ENCODE measurements at places on chromosomes 7 and 10.

DNA sequence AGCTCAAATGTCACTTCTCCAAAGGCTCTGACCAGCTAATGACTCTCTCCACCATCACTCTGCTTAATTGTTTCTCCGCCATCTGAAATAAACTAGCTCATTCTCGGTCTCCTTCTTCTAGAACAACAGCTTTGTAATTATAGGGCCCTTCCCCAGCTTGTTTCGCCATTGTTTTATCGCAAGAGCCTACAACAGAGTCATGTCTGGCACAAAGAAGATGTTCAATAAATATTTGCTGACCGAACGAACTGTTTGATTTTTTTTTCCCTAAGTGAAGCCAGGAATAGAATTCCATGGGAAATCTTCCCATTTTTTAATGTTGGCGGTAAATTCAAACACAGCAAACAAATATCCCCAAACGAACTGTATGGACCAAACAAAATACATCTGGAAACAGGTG is 63.8 kb upstream of the NMT2 start:
- H3K27ac ChIP-seq: no peak overlapping the region
- H3K36me3 ChIP-seq: no peaks in the 10 kb centered on the region
- H3K4me1 ChIP-seq: no peaks in the 10 kb centered on the region
- no peak for DNase-seq
- no peak overlapping the region for H3K4me3 ChIP-seq
- H3K27me3 ChIP-seq: peaks cover 2% of the 10 kb centered on the region

- no peaks in the 10 kb centered on the region for H3K27me3 ChIP-seq
- peaks cover 3% of the 10 kb centered on the region for H3K36me3 ChIP-seq
- H3K27ac ChIP-seq: peak overlapping the region; percentile 92
- peaks cover 82% of the 10 kb centered on the region for H3K4me1 ChIP-seq
Observed at GRCh38 chr7:150381096-150381495, 2.0 kb downstream of the ZNF775 start.

DNA sequence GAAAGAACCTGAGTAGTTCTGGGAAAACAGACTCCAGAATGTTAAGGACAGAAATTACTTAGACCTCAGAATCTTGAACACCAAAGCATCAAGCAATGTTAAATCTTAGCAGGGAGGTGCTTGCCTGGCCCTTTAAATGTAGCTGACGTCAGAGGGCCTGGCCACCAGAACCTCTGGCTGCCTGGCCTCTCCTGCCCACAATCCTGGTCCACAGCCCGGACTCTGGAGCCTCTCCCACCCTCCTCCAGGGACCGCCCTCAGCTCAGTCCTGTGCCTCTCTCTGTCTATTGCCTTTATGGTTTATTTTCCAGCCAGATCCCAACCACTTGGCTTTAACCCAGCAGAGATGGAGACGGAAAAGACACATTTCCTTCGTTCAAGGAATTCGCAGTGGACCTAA is 42.2 kb upstream of the EGR2 start:
- H3K36me3 ChIP-seq: no peaks in the 10 kb centered on the region
- H3K27me3 ChIP-seq: no peaks in the 10 kb centered on the region
- peak; percentile 24 for DNase-seq
- no peak overlapping the region for H3K4me3 ChIP-seq

DNA sequence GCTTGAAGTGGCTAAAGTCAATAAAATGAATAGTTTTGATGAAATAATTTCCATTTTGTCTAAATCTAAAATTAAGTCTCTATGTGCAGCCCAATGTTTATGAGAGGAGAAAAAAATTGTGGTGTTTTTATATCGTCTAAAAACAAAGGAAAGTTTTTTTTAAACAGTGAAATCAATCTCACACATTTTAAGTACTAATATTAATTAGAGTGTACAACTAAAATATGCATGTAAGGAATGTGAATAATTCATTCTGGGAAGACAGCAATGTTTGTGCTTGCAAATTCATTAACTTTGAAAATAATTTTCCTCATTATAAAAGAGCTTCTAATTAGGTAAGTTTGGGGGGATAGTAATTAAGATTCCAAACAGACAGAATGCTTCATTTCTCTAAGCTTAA is at the start of gene NPVF:
Gene NPVF (minus strand): TSS at position 101 of the 400 bp plus-strand sequence. CDS start 47 bp downstream, at position 54.
- H3K27me3 ChIP-seq: peaks cover 3% of the 10 kb centered on the region
- no peaks in the 10 kb centered on the region for H3K36me3 ChIP-seq
- no peak within 1 kb of the TSS for H3K4me3 ChIP-seq

- no peak for DNase-seq
- H3K4me1 ChIP-seq: no peaks in the 10 kb centered on the region
- H3K27me3 ChIP-seq: peaks cover 19% of the 10 kb centered on the region
- H3K4me3 ChIP-seq: no peak overlapping the region
- H3K27ac ChIP-seq: no peak overlapping the region
Observed at GRCh38 chr7:157628456-157628855, 291.7 kb downstream of the DNAJB6 start.

DNA sequence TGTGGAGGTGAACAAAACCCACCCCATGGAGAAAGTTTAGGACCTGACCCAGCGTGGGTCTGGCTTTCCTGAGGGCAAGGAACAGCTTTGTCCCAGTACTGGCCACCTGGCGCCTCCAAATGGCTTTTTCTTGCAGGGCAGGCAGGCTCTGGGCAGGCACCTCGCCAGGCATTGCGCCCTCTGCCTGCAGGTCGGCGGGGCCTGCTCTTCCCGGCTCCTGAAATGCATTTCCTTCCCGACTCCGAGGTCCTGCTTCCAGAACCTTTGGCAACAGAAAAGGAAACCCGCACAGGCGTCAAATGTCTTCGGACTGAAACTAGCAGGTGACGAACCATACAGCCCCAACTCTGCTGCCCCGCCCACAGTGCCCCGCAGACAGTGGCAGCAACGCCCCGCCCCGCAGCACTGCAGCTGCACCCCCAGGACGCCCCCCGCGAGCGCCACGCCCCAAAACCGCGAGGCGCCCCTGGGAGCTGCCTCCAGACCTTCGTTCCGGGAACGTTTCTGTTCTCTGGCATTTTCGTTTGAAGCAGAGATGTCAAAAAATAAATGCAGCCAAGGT is 65.5 kb downstream of the C10orf143 start:
- no peak overlapping the region for H3K27ac ChIP-seq
- H3K36me3 ChIP-seq: no peaks in the 10 kb centered on the region

DNA sequence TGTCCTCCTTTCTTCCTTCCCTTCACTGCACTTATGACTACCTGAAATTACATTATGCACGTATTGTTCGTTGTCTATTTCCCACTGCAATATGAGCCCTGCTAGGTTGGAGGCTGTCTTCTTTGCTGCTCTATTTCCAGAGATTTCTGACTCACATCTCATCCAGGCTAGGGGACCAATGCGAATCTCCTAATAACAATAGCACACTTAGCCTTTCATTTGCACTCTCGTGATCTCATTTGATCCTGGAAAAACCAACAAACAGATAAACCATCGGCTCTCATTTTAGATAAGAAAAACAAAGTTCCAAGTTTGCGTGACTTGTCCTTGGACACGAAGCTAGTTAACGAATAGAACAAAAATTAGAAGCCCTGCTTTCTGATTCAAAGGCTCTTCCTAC is 1.4 kb downstream of the ZNF438 start:
- H3K4me1 ChIP-seq: peaks cover 39% of the 10 kb centered on the region
- DNase-seq: no peak
- peak overlapping the region; percentile 9 for H3K4me3 ChIP-seq
- no peaks in the 10 kb centered on the region for H3K36me3 ChIP-seq
- H3K27me3 ChIP-seq: peaks cover 34% of the 10 kb centered on the region
- H3K27ac ChIP-seq: no peak overlapping the region

GRCh38 chr7:106864298-106865081 is 592 bp upstream of the PIK3CG start:
- no peak overlapping the region for H3K27ac ChIP-seq
- H3K4me3 ChIP-seq: no peak overlapping the region
- no peak for DNase-seq
- H3K27me3 ChIP-seq: no peaks in the 10 kb centered on the region
- no peaks in the 10 kb centered on the region for H3K36me3 ChIP-seq

- H3K36me3 ChIP-seq: peaks cover 9% of the 10 kb centered on the region
- H3K4me3 ChIP-seq: no peak overlapping the region
- no peaks in the 10 kb centered on the region for H3K27me3 ChIP-seq
- no peak overlapping the region for H3K27ac ChIP-seq
- peaks cover 15% of the 10 kb centered on the region for H3K4me1 ChIP-seq
Observed at GRCh38 chr10:86254526-86255174, 111.9 kb downstream of the GRID1 start.

GRCh38 chr10:19816411-19817230 is at the start of gene PLXDC2:
Gene PLXDC2, plus strand, starts transcription at chr10:19816432.
- peak within 1 kb of the TSS; percentile 95 for H3K4me3 ChIP-seq
- H3K4me1 ChIP-seq: peaks cover 45% of the 10 kb centered on the region
- no peaks in the 10 kb centered on the region for H3K27me3 ChIP-seq
- peak; percentile 55 for DNase-seq
- H3K27ac ChIP-seq: peak within 1 kb of the TSS; percentile 98
- peaks cover 11% of the 10 kb centered on the region for H3K36me3 ChIP-seq

- H3K36me3 ChIP-seq: peaks cover 50% of the 10 kb centered on the region
- H3K4me3 ChIP-seq: no peak overlapping the region
- no peaks in the 10 kb centered on the region for H3K4me1 ChIP-seq
- no peak for DNase-seq
- H3K27me3 ChIP-seq: peaks cover 6% of the 10 kb centered on the region
- no peak overlapping the region for H3K27ac ChIP-seq
Observed at GRCh38 chr7:155913291-155913690, 101.0 kb upstream of the SHH start.

- no peak overlapping the region for H3K27ac ChIP-seq
- no peak overlapping the region for H3K4me3 ChIP-seq
- peaks cover 11% of the 10 kb centered on the region for H3K4me1 ChIP-seq
- H3K36me3 ChIP-seq: peaks cover 23% of the 10 kb centered on the region
- H3K27me3 ChIP-seq: no peaks in the 10 kb centered on the region
- no peak for DNase-seq
Observed at GRCh38 chr7:98852826-98853225, 17.0 kb downstream of the TMEM130 start.

DNA sequence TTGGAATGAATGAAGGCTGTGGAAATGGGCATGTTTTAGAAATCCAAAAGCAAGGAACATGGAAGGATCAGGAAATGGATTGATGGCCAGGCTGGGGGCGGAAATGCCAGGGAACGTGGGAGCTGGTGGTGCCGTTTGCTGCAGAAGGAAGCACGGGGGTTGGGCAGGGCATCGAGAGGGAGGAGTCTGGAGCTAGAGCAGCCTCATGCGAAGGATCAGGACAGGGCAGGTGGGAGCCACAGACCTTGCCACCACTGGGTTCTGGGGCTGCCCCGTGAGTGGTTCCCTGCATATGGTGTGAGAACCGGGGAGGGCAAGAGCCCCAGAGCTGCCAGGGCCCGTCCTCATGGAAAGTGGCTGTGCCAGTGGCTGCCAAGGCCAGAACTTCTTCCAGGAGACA is 193.8 kb upstream of the ZNF32 start:
- H3K27ac ChIP-seq: no peak overlapping the region
- peaks cover 22% of the 10 kb centered on the region for H3K4me1 ChIP-seq
- H3K27me3 ChIP-seq: no peaks in the 10 kb centered on the region
- no peak overlapping the region for H3K4me3 ChIP-seq
- H3K36me3 ChIP-seq: no peaks in the 10 kb centered on the region
